ENCODE measurements at places on chromosomes 13 and 19. TPM values are rescaled to one million over a fixed set of nuclear protein-coding genes. Genes with fewer than 3 reads are reported as not detected.

Gene LRRC63
- not detected for total RNA-seq

Gene CGB3
- total RNA-seq = not detected

Gene ZNF490
- total RNA-seq = 3.9 TPM

Gene STAP2
- total RNA-seq = 1.6 TPM

Gene EDNRB
- total RNA-seq = 26.0 TPM

Gene TEX101
- not detected for total RNA-seq

Gene OR7A5
- not detected for total RNA-seq

Gene ZNF850
- total RNA-seq = 3.7 TPM

Gene ZNF296
- total RNA-seq = 0.32 TPM

Gene NRTN
- 20.6 TPM for total RNA-seq

Gene ZNF99
- total RNA-seq = 0.05 TPM
